NCI-H524 treated with DMSO at 0.1 percent for 48 hours (cell line): ENCODE measurements at places on chromosomes 1 and 21.

GRCh38 chr1:197991594-197991993 is 74.4 kb downstream of the LHX9 start:
- no peak for DNase-seq

- DNase-seq = no peak
Observed at GRCh38 chr1:153510984-153511410, 24.8 kb downstream of the S100A6 start.

GRCh38 chr1:6113116-6113515 is 67.0 kb downstream of the CHD5 start:
- no peak for DNase-seq

GRCh38 chr1:187236676-187237075 is 407.9 kb downstream of the PLA2G4A start:
- no peak for DNase-seq

DNA sequence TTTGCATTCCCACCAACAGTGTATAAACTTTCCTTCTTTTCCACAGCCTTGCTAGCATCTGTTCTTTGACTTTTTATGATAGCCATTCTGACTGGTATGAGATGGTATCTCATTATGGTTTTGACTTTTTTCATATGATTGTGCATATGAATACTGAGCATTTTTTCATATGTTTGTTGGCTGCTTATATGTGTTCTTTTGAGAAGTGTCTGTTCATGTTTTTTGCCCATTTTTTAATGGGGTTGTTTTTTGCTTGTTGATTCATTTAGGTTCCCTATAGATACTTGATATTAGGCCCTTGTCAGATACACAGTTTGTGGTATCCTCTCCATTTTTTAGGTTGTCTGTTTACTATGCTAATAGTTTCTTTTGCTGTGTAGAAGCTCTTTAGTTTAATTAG is 185.8 kb upstream of the SPAG17 start:
- no peak for DNase-seq

- DNase-seq = no peak
Observed at GRCh38 chr1:229942501-229942900, 124.5 kb upstream of the GALNT2 start.

GRCh38 chr1:209249785-209250440 is 333.6 kb upstream of the CAMK1G start:
- DNase-seq = no peak

DNA sequence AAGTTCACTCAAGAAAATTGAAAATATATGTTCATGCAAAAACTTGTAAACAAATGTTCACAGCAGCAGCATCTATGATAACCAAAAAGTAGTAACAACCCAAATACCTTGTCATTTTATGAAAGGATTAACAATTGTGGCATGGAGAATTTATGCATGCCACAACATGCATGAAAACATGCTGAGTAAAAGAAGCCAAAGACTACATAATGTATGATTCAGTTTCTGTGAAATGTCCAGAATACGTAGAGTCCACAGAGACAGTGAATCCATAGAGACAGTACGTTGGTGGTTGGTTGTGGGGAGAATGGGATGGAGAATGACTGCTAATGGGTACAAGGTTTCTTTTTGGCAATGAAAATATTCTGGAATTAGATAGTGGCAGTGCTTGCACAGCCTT is 148.7 kb downstream of the MAST2 start:
- DNase-seq = no peak

GRCh38 chr1:204261746-204262505 is 48.1 kb upstream of the GOLT1A start:
- DNase-seq = no peak

DNA sequence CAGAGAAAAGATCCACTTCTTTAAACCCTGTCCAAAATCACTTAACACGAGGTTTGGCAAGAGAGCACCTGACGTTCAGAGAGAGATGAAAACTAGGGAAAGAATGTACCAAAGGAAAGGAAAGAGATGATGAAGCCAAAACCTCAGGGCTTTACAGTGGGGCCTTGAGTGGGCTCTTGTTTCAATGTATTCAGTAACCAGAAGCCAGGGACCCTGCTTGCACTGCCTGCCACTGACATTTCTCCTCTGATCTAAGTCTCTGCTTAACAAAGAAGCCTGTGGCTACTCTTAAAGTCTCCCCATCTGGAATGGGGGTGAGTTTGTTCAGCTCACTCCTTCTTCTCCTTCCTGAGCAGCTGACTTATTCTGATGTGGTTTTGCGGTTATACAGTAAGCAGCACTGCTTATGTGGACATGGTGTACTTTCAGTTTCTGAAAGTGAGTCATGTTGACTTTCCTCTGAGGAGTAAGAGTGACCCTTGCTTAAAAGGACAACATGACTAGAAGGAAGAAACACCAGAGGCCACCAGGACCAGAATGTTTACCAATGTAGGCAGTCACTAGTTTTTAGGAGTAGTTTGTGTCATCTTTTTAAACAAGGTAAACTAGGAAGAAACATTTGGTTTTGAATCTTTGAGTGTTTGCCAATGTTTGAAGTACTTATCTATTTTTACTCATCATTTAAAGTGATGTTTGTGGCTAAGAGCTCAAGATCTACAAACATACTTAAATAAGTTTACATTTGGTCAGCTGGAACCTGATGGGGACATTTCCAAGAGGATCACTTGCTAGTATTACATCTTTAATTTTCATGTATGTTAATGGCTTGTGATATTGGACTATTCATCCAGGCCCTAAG is 87.4 kb downstream of the FASLG start:
- no peak for DNase-seq

DNA sequence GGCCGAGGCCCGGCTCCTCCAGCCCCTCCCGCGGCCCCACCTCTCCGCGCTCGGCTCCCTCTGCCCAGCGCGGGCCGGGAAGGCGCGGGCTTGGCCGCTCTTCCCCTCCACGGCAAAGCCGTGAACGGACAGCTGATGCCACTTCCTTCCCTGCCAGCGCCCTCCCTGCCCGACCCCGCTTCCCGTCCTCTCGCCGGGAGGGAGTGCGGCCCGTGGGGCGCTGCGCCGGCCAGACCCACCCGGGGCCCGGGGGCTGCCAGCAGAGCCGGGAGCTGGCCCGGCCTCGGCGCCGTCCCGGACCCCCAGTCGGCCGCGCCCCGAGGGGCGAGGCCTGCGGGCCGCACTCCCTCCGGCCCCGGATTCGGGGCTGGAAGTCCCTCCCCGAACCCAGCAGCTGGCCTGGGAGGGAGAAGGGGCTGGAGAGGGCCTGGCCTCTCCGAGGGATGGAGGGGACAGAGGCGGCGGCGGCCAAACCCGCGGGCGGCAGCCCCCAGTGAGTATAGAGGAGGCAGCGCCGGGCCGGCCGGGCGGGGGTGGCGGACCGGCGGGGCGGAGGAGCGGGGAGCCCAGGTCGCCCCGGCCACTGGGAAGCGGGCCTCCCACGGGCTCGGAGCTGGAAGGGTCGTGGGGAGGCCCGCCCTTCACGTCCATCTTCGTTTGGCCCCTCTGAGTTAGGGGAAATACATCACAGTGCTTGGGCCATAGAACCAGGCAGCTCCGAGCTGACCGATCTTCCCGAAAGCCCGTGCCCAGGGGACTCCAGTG is at the start of gene KIAA1614:
Gene KIAA1614 (plus strand): TSS at position 97 of the 765 bp plus-strand sequence. CDS start 347 bp downstream, at position 444.
- DNase-seq = no peak

DNA sequence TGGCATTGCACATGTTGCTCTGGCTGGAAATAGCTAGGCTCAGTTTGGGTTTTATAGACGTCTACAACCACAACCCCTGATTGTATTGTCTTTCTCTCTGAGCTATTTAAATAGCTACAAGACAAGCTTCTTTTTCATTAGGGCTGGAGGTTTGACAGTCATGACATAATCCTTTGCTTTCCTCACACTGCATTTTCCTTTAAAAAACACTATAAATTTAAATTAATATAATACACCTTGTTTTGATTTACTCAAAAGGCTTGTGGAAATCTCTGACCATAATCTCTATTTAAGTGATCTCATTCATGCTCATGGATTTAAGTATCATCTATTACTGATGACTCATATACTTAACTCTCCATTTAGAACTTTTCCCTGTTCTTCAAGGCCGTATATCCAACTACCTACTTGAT is 50.4 kb upstream of the PTGFR start:
- no peak for DNase-seq

- no peak for DNase-seq
Observed at GRCh38 chr1:222794656-222795474, 20.0 kb upstream of the DISP1 start.
